ENCODE measurements at places on chromosomes 1 and 21.

- peak; percentile 13 for DNase-seq
Measured at GRCh38 chr21:28522014-28522799, 470.5 kb downstream of the LTN1 start.

- no peak for DNase-seq
Measured at GRCh38 chr1:215932558-215932957, 365.5 kb downstream of the KCTD3 start.

- peak; percentile 63 for DNase-seq
Measured at GRCh38 chr1:229342656-229343569, at the start of gene CCSAP. TSS of gene CCSAP (minus strand) at chr1:229343047. CDS start at chr1:229342465, 582 bp downstream.

- no peak for DNase-seq
Measured at GRCh38 chr1:69693921-69694675, 126.4 kb downstream of the LRRC7 start.

DNA sequence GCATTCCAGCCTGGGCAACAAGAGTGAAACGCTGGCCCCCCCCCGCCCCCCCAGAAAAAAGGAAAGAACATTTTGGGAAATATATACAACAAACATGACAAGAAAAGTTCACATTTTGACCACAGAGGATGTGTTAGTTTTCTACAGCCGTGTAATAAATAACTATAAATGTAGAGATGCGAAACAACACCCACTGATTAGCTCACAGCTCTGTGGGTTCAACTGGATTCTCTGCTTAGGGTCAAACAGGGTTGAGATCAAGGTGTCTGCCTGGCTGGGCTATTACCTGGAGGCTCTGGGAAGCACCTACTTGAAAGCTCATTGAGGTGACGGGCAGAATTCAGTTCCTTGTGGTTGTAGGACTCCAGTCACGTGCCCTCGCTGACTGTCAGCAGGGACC lies 11.1 kb upstream of the VPS26C start:
- DNase-seq = no peak

DNA sequence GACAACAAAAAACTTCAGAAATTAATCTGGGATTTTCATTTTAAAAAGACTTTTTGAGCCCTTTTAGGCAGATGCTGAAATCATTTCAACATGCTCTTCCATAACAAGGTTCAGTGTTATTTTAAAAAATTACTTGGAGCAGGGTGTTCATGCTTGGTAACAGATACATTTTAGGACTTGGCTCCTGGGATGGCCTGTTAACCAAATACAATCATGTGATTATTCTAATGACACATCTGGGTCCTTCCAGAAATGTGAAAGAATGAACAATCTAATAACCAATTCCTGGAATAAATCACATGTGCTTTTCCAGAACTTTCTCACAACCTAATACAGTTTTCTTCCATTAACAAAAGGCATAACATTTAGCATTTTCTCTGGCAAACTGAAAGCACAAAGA lies 379.8 kb upstream of the RUNX1 start:
- no peak for DNase-seq

DNA sequence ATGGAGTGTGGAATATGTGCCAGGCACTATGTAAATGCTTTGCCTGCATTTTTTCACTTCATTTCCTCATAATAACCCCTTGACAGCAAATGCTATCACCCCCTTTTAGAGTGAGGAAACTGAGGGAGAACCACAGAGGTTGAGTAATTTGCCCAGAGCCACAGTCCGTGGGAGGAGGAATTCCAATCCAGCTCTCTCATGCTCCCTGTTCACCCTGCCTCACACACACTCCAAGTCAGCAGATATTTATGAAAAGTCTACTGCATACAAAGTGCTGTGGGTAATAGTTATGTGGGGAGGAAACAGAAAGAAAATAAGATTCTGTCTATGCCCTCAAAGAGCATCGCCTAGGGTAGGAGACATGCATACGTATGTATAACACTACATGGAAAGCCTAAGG lies 30.9 kb upstream of the RBM15 start:
- no peak for DNase-seq

DNA sequence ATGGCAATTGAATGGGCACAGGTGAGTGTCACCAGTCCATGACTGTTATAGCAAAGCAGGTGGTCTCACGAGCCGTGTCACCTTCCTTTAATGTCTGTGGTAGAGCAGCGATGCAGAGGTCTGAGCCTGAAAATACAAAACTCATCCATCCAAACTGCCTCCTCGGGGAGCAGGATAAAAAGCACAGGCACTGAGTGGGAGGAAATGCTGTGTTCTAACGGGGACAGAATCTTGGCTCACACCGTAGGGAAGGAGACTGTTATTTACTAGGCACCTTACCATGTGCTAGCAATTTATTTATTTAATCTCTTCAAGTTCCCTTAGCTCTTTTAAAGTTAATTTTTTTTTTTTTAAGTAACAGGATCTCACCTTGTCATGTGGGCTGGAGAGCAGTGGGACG lies 1.2 kb downstream of the ASCL5 start:
- no peak for DNase-seq
